ENCODE measurements at places on chromosomes 3 and 15.

- no peak for DNase-seq
Measured at GRCh38 chr15:58487724-58488120, 55.9 kb downstream of the LIPC start.

DNA sequence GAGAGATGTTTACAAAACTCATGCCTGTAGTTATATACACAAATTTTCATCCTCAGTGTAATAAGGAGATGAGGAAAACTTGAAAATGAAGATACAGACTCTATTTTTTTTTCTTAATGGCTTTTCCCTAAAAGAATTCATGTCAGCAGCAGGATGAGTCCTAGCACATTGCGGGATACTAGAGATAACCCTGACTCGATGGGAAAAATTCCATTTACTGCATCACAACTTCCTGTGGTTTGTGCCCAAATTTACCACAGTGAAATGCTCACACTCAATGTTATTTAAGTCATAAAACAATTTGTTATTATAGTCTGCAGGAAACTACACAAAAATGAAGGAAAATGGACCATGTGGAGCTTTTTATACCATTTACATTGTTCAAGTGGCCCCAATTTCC lies 581.9 kb upstream of the ZNF717 start:
- no peak for DNase-seq

- peak; percentile 43 for DNase-seq
Measured at GRCh38 chr3:16309558-16309957, 44.5 kb downstream of the OXNAD1 start.

GRCh38 chr3:72351536-72351935 lies 496.7 kb downstream of the SHQ1 start:
- DNase-seq, result no peak

GRCh38 chr3:141392416-141392815 lies 24.1 kb downstream of the ZBTB38 start:
- no peak for DNase-seq

All from activated CD8-positive, alpha-beta memory T cell treated with anti-CD3 and anti-CD28 coated beads for 4 hours (primary cell).